ENCODE measurements at places on chromosomes 6 and 20. TPM values are rescaled to one million over a fixed set of nuclear protein-coding genes. Genes with fewer than 3 reads are reported as not detected.

Gene NKAIN4
- not detected for total RNA-seq

Gene HLA-DMB
- not detected for total RNA-seq

Gene HSPA1L
- 0.85 TPM for total RNA-seq

Gene SLC29A1
- total RNA-seq: 63.9 TPM

Gene HLA-DOA
- total RNA-seq: not detected

Gene HCRTR2
- not detected for total RNA-seq

Gene C20orf144
- 0.09 TPM for total RNA-seq

Gene JPH2
- total RNA-seq: 0.09 TPM

Gene FOXS1
- 2.8 TPM for total RNA-seq

Gene CLVS2
- under 0.01 TPM for total RNA-seq

Gene OTOR
- not detected for total RNA-seq

Gene GLP1R
- not detected for total RNA-seq

Gene UBR2
- 19.0 TPM for total RNA-seq

Gene OPN5
- not detected for total RNA-seq

Gene GSTA1
- not detected for total RNA-seq

Gene ASIP
- total RNA-seq: not detected

Gene COL10A1
- total RNA-seq: not detected

Gene PAK5
- total RNA-seq: not detected

Gene CST5
- not detected for total RNA-seq

Gene MEA1
- 50.9 TPM for total RNA-seq

Gene KIAA1755
- 2.4 TPM for total RNA-seq

Gene OSBPL2
- total RNA-seq: 17.2 TPM

Gene ALDH8A1
- 0.38 TPM for total RNA-seq

Gene SLC17A2
- total RNA-seq: not detected

Gene ULBP3
- 9.2 TPM for total RNA-seq

Gene TBX18
- total RNA-seq: 29.8 TPM

Gene TRDN
- not detected for total RNA-seq

Gene APCDD1L
- total RNA-seq: 0.09 TPM

Gene MAK
- total RNA-seq: not detected

Gene HEY2
- 1.1 TPM for total RNA-seq

Gene MICA
- total RNA-seq: 42.5 TPM

Gene ZNF318
- 5.4 TPM for total RNA-seq

Gene AP5S1
- 11.3 TPM for total RNA-seq

Gene FAM83D
- total RNA-seq: 28.2 TPM

Gene GJE1
- not detected for total RNA-seq

Gene NHLRC1
- total RNA-seq: 0.99 TPM

Gene ADTRP
- total RNA-seq: 2.7 TPM

Gene GSTA2
- total RNA-seq: not detected

Gene TMEM242
- 5.5 TPM for total RNA-seq

Gene PKIB
- total RNA-seq: not detected

Gene HAO1
- total RNA-seq: not detected

Gene GSTA3
- not detected for total RNA-seq

Gene HTR1E
- not detected for total RNA-seq

Gene LINC00237
- not detected for total RNA-seq

Gene SLPI
- 0.19 TPM for total RNA-seq

Gene CNKSR3
- total RNA-seq: 4.0 TPM

Gene EFHC1
- total RNA-seq: 12.2 TPM

Gene LEMD2
- total RNA-seq: 57.7 TPM

Gene MUC21
- total RNA-seq: not detected

Gene DOK5
- 0.36 TPM for total RNA-seq

Gene TXLNB
- total RNA-seq: 0.19 TPM

Gene MAS1
- total RNA-seq: not detected

Gene GPLD1
- 0.18 TPM for total RNA-seq

Gene OR2J3
- not detected for total RNA-seq

Gene IL22RA2
- total RNA-seq: not detected

Gene RAB23
- 18.7 TPM for total RNA-seq
